Progenitor cell of endocrine pancreas (in vitro differentiated cells): ENCODE measurements at places on chromosomes 5 and 9. TPM values are rescaled to one million over a fixed set of nuclear protein-coding genes. Genes with fewer than 3 reads are reported as not detected.

FCHO2 gene
- total RNA-seq, result 23.6 and 30.2 TPM in 2 replicates

DNA sequence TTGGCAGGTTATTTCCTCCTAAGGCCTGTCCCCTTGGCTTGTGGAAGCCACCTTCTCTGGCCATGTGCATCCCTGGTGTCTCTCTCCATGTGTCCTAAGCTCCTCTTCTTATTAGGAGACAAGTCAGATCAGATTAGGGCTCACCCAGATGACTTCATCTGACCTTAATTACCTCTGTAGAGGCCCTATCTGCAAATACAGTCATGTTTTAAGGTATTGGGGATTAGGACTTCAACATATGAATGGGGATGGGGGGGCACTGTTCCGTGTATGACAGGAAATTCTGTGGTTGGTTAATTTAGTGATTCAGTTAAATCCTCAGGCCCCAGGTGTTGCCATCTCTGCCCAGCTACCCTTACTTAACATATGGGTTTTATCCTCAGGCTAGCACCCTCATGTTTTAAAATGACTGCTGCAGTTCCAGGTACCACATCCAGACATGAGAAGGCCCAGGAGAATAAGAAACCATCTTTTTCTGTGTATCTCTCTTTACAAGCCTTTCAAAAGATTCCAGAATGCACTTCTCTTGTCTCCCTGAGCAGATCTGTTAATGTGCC is 51.9 kb upstream of the RAI14 start:
- H3K36me3 ChIP-seq, result no peaks in the 10 kb centered on the region
- DNase-seq, result no peak
- H3K27me3 ChIP-seq, result peaks cover 3% of the 10 kb centered on the region
- peaks cover 1% of the 10 kb centered on the region for H3K4me1 ChIP-seq

- H3K27me3 ChIP-seq, result peaks cover 57% of the 10 kb centered on the region
- no peaks in the 10 kb centered on the region for H3K36me3 ChIP-seq
- no peak for DNase-seq
These were observed 183.9 kb downstream of the C9orf50 start for GRCh38 chr9:129436751-129437625.

DNA sequence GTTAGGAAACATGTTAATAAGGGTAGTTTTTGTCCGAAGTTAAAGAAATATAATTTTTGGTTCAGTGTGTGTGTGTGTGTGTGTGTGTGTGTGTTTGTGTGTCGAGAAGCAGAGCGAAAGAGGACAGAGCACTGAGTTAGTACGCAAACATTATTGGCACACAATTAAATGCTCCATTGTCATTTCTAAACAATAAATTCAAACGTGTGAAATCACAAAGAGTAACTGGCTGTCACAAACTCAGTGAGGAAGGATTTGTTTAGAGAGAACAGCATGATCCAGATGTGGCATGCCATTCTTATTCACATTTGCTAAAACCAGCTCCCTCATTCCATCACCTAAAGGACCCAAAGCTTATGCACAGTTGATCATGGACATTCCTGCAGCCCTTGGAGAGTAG is 970.8 kb downstream of the DTWD2 start:
- no peak overlapping the region for H3K27ac ChIP-seq
- H3K4me3 ChIP-seq, result no peak overlapping the region
- H3K4me1 ChIP-seq, result peaks cover 4% of the 10 kb centered on the region

DNA sequence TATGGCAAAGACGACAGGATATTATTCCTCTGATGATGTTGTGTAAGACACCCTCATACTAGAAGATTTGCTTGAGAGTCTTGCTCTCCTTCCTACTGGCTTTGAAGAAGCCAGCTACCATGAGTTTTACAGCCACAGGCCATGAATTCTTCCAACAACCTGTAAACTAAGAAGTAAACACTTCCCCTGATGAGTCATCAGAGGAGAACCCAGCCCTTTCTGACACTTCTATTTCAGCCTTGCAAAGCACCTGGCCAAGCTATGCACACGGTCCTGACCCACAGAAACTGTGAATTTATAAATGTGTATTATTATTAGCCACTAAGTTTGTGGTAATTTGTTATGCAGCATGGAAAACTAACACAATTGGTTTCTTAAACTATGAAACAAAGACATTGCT is 288.8 kb upstream of the ADAMTSL1 start:
- no peak overlapping the region for H3K4me3 ChIP-seq
- no peaks in the 10 kb centered on the region for H3K27me3 ChIP-seq
- H3K4me1 ChIP-seq, result peaks cover 10% of the 10 kb centered on the region

- no peaks in the 10 kb centered on the region for H3K36me3 ChIP-seq
- no peak for DNase-seq
- peaks cover 6% of the 10 kb centered on the region for H3K4me1 ChIP-seq
- no peak overlapping the region for H3K4me3 ChIP-seq
These were observed 76.8 kb downstream of the ZDHHC21 start for GRCh38 chr9:14616188-14616982.
